ENCODE measurements at places on chromosomes 2 and 18.

- DNase-seq, result no peak
Observed at GRCh38 chr2:229265727-229266126, 5.4 kb downstream of the PID1 start.

DNA sequence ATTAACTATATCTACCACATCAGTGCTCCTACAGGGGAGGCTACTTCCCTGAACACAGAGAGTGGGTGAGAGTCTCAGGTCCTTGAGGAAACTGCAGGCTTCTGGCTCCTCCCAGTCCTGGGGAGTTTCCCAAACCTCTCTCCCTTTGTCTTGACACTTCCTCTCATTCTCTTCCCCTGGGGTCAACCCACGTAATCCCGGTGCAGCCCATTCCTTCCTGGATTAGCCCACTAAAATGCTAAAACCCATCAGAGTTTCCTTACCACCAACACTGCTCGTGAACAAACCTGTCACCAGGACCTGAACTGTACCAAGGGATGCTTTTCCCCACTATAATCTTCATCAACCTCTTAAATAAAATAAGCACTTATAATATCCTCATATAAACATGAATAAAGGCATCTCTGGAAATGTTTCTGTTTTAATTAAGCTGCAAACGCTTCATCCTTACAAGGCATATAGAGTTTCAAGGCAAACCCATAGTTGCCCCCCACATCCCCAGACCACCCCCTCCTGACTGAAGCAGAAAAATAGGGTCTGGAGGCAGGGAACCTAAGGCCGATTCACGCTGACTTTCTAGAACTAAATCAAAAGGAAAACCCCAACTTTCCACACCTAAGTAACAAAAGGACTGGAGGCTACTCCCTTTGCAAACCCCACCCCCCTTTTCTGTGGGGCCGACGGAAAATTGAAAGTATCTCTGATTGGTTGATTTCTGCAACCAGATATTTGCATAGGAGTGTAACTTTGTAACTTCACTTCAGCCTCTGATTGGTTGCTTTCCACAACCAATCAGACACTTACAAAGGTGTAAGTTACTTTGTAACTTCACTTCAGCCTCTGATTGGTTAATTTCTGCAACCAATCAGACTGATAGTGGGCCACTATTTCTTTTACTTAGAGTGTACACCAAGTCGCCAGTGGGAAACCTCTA lies 19.0 kb downstream of the TMSB10 start:
- no peak for DNase-seq

DNA sequence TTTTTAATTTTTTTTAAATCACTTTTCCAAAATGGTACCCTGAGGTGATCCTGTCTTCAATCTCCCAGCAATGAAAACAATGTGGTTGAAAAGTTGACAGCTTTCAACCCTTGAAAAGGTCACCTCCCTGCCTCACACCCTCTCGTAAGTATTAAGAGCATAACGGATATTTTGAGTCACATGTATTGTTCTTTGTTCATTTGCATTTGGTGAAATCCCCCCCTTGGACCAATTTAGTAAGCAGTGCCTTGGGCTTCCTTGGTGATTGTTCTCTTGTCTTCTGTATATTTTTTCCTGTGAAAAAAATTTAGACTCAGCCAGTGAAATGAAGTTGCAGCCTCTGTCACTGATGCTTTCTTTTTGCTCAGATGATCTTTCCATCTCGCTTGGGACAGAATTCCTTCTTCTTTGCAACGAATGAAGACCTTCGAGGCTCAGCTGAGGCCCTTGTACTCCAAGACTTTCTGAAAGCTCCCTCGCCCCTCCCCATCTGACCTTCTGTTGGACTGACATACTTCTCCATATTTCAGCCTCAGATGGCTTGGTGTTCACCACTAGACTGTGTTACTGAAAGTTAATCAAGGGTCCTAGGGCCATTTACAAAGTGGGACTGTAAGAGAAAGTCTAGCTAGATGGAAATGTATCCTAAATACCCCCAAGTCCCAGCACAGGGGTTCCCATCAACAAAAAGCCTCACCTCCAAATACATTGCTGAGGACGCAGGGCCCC lies 158.4 kb downstream of the BCL2 start:
- no peak for DNase-seq

- no peak for DNase-seq
Observed at GRCh38 chr18:67581178-67581577, 64.7 kb upstream of the DSEL start.

GRCh38 chr2:53173091-53173490 lies 594.5 kb upstream of the CHAC2 start:
- DNase-seq, result no peak

- no peak for DNase-seq
Observed at GRCh38 chr2:134301099-134301927, 47.4 kb downstream of the MGAT5 start.

GRCh38 chr18:13513021-13513420 lies 213.3 kb downstream of the FAM210A start:
- DNase-seq, result no peak

DNA sequence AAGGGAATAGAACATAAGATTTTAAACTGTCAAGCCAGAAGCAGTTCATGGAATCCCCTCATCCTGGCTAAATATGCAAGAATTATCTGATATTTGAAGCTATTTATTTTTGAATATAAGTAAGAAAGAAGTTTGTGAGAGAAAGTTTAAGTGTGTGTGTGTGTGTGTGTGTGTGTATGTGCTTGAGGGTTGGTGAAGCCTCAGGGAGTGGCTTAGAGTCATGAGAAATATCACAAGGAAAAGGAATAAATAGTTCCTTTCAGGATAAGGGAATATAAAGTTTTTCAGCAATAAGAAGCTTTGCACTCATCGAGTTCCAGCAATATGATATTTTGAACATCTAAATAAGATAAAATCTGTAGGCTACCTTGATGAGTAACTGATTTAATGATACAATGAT lies 359.6 kb downstream of the MEIS1 start:
- no peak for DNase-seq

DNA sequence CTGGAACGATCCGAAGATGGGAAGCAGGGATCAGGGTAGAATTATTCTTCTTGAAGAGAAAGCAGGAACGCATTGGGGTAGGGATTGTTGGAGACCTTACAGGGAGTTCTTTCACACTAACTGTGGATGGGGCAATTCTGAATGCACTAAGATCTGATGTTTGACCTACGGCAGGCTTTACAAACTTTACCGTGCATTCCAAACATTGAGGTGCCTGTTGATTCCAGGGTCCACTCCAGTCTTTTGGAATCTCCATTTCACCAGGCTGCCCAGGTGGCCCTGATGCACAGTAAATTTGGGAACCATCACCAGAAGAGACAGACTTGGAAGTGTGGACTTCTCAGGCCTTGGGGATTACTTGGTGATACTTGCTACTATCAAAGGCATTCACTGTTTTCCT lies 76.9 kb downstream of the RFTN2 start:
- no peak for DNase-seq

DNA sequence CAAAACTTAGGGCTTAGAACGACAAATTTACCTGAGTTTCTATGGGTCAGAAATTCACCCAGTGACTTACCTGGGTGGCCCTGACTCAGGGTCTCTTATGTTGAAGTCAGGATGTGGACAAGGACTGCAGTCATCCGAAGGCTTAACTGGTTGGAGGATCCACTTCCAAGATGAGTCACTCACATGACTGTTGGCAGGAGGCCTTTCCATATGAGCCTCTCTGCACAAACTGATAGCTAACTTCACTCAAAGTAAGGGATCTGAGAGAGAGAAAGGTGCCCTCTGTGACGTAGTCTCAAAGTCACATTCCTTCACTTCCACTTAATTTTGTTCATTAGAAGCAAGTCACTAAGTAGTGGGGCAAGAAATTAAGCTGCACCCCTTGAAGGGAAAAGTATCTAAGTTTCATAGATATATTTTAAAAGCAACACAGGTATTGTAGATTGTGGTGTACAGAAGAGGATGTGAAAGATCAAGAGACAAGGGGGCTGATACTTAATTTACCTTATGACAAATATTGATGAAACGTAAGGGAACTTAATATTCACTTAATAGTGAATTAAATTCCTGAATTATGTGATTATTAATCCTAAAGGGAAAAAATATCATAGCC lies 48.4 kb downstream of the TANK start:
- no peak for DNase-seq

GRCh38 chr18:6711467-6711866 lies 18.0 kb upstream of the ARHGAP28 start:
- DNase-seq, result no peak

DNA sequence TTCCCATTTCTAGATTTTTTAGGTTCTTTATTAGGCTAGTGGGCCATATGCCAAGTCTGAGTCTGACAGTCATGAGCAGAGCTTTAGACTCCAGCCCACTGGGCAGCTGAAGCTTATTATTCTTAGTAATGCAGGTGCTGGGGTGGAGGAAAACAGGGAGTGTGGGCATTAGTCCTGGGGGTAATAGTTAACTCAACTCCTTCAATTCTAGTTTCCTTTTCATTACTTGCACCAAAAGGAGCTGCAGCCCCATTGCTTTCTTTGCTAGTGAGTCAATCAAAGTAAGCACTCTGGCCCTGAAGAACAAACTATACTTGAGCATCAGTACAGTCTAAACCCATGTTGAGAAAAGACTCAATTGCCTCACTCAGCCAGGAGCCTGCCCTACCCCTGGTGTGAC lies 35.5 kb downstream of the ICOS start:
- no peak for DNase-seq

GRCh38 chr18:59085126-59085794 lies 54.4 kb upstream of the SEC11C start:
- no peak for DNase-seq

DNA sequence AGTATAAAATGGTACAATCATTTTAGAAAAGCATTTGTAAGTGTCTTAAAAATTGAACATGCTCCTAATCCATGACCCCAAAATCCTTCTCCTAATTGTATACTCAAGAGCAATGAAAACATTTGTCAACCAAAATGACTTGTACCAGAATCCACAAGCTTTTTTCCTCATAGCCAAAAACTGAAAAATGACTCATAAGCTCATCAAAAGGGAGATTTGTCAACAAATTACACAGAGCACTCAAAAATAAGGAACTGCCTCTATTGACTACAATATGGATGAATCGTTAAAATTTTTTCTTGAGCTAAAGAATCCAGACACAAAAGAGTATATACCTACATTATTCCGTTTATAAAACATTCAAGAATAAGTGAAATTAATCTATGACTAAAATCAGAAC lies 544.8 kb downstream of the ARHGAP15 start:
- no peak for DNase-seq

DNA sequence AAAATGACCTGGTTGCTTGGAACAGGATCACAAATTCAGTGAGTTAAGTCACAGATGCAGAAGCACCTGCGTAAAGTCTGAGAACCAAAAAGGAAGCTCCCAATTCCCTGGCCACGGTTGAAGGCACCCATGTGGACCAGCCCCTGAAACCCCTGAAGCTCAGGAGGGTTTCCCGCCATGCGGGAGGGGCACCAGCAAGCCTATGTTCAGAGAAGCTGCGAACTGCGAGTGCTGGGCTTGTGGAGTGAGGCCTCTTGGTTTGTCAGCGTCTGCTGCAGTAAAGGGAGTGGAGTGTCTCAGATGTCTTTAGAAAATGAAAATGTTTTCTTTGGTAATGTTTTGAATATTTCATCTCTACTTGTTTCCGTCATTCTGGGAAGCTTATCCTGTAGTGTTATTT lies 16.1 kb upstream of the ACKR3 start:
- DNase-seq, result no peak

GRCh38 chr2:240437861-240438809 lies 2.7 kb downstream of the GPC1 start:
- peak; percentile 49 for DNase-seq

GRCh38 chr18:49018554-49019445 lies 68.0 kb upstream of the SMAD7 start:
- no peak for DNase-seq

DNA sequence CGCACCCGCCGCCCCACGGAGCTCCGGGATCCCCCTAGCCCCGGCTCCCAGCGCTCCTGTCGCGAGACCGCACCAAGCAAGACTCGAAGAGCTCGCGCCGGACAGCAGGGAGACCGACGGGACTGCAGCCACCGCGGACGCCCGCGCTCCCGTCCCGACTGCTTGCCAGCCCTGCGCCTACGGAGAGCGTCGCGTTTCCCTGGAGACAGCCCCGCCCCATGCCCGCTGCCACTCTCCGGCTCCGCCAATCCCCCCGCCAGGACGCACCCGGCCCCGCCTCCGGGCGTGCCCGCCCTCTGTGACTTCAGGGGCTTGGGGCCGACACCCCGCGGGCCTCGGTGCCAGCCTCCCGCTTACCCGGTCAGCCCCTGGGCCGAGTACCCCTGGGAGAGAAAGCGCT lies at the start of gene ANKMY1:
Gene ANKMY1, minus strand, starts transcription at position 181 of the 400 bp plus-strand sequence. CDS start 653 bp downstream, outside the sequence.
- DNase-seq, result no peak

DNA sequence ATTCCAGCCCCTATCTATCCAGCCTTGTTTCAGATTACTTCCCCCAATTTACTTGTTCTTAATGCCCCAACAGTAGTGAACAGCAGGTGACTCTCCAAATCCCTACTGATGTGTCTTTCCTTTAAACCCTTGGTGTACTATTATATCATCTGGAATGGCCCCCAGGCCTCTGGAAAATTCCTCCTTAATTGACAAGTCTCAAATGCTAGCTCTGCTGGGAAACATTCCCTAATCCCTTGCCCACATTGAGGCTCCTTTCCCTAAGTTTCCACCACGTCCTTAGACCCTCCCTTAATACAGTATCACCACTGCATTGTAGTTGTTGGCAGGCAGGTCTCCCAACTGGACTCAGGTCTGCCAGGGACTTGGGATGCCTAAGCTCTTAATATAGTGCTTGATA lies 41.0 kb downstream of the MYO3B start:
- no peak for DNase-seq

- no peak for DNase-seq
Observed at GRCh38 chr2:98313492-98314250, 32.6 kb upstream of the CNGA3 start.

GRCh38 chr2:134098321-134098720 lies 155.6 kb upstream of the MGAT5 start:
- no peak for DNase-seq

- no peak for DNase-seq
Observed at GRCh38 chr2:32977228-32977758, 30.5 kb downstream of the LTBP1 start.

GRCh38 chr2:141439524-141439923 lies 691.3 kb downstream of the LRP1B start:
- DNase-seq, result no peak

DNA sequence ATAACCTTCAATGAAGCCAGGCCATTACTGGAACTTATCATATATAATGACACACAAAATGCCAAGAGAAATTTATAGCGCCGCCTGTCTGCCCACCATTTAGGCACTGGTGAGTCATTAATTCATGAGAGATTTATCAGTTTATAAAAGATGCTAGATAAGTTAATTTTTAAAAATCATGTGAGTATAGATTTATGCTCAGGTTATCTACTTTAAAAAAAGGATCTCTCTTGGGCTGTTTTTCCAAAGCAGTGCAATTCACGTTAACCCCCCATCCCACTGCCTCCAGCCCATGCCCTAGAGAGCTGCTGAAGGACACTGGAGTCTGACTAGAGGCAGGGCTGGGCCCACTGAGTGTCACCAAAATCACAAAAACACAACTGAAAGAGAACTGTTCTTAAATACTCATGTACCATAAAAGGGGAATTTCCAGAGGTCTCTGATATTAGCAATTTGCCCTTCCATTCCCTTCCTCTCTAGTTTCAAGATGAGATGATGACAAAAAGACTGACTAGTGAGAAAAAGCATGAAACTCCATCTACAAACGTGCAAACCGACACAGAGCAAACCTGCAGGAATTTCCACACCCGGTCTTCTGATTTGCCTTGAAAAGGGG lies 160.8 kb downstream of the BCL2 start:
- no peak for DNase-seq
